Activated CD4-positive, alpha-beta T cell treated with anti-CD3 and anti-CD28 coated beads, Interleukin-2, amount 50 U/mL, for 1 hour (primary cell): ENCODE measurements at places on chromosomes 7 and 10.

- DNase-seq: no peak
Observed at GRCh38 chr7:91165846-91166230, 98.4 kb upstream of the FZD1 start.

GRCh38 chr10:9015005-9015404 lies 960.5 kb downstream of the GATA3 start:
- DNase-seq: no peak

DNA sequence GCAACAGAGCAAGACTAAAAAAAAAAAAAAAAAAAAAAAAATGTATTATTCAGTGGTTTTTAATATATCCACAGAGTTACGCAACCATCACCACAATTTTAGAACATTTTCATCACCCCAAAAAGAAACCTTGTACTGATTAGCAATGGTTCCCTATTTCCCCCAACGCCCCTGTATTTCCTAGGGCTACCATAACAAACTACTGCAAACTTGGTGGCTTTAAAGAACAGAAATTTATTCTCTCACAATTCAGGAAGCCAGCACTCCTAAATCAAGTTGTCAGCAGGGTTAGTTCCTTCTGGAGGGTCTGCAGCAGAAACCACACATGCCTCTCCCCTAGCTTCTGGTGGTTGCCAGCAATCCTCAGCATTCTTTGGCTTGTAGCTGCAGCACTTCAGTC lies 5.9 kb upstream of the NUP42 start:
- no peak for DNase-seq

DNA sequence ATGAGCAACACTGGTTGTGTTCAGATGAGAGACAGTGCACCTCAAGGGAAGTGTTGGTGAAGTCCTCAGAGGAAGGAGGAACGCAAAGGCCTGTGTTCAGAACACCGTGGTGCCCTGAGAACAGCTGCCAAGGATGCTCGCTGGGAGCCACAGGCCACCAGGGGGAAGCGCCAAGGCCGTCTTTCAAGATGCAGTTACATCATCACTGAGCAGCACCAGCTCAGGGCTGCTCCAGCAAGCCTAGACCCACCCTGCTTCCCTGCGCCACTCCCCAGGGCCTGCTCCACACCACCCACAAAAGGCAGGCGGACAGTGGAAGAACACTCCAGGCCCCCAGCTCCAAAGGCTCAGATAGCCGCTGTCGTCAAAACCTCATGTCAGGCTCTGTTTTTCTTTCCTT lies 378.8 kb downstream of the DPP6 start:
- no peak for DNase-seq

DNA sequence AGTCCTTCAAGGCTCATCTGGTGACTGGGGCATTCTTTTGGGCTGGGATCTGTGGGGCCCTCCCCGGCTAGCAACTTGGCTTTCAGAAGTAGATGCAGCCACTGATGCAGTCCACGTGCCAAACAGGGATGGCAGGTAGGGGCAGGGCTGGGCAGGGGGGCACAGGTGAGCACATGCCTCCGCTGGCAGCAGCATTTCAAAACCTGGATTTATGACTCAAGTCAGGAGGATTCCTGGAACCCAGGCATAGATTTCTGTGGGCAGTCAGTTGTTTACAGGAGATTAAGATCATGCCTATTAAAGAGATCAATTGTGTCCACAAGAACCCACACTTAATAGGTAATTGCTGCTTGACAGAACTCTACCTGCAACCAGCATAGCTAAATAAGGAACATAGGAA lies 839 bp upstream of the HABP2 start:
- no peak for DNase-seq

DNA sequence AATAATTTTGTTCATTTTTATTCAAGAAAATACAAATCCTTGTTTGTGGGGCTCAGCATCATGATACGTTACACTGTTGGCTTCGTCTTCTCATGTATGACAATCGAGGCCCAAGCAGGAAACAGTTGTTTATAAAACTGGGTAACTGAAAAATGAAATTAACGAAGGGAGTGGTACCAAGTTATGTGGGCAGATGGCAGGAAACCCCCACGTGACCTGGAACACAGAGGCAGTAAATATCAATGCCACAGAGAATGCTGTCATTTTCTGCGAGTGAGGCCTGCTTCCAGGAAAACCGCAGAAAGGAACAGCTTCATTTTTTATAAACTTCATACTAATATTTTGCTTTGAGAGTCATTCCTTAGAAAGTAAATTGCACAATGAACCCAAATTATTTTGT lies 201.0 kb upstream of the ADARB2 start:
- DNase-seq: peak; percentile 69

- no peak for DNase-seq
Observed at GRCh38 chr7:135326636-135327280, 93.1 kb downstream of the STRA8 start.

DNA sequence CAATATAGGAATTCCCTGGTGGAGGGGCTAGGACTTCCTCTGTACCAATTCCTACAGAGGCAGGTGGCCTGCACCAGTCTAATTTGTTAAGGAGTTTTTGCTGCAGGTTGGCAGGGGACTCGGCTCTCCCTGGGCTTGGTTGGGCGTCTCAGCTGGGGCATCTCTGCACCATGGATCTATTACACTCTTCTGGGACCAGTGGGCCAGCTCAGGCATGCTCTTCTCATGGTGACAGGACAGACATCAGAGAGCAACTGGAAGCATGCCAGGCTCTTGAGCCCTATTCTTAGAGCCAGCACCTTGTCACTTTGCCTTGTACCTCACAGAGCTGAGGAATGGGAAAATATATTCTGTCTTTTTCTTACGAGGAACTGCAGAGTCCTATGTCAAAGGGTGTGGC lies 74.6 kb downstream of the SH2D4B start:
- no peak for DNase-seq

- DNase-seq: peak; percentile 4
Observed at GRCh38 chr10:16521311-16522016, at the start of gene C1QL3. TSS of gene C1QL3 (minus strand) at chr10:16521879. CDS start at chr10:16521065, 814 bp downstream.

GRCh38 chr10:105697290-105697780 lies 1056.2 kb downstream of the SORCS3 start:
- no peak for DNase-seq

- DNase-seq: no peak
Observed at GRCh38 chr7:115099906-115100305, 178.0 kb downstream of the MDFIC start.

GRCh38 chr10:114548662-114549061 lies 109.4 kb downstream of the ABLIM1 start:
- DNase-seq: no peak

GRCh38 chr10:71714031-71714410 lies 5.6 kb downstream of the C10orf105 start:
- no peak for DNase-seq

GRCh38 chr7:80773787-80774508 lies 135.5 kb downstream of the CD36 start:
- DNase-seq: no peak

DNA sequence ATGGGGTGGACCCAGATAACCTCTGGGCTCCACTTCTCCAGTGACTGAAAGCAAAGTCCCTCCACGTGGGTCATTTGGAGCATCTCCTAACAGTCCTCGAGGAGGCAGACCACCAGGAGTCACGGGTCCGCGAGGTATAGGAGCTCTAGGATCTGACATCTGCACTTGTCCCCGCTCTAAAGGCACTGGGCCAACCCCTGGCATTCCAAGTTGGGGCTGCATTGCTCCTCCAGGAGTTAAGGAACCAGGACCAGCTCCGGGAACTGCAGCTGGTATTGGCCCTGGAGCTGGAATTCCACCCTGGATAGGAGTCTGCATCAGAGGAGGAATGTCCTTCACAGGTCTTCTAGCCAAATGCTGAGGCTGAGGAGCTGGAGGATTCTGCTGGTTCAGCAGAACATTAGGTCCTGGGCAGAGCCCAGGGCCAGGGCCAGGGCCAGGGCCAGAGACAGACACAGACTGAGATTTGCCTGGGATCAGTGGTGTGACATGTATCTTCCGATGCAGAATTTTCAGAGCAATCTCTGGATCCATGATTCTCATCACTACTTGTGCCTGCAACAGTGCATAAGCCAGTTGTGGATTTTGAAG lies 827 bp downstream of the CSTF2T start:
- DNase-seq: no peak

- no peak for DNase-seq
Observed at GRCh38 chr10:70074165-70074564, 21.5 kb downstream of the MACROH2A2 start.

- no peak for DNase-seq
Observed at GRCh38 chr7:117769085-117769484, 104.2 kb downstream of the CTTNBP2 start.

GRCh38 chr7:22791204-22792158 lies 31.2 kb downstream of the TOMM7 start:
- no peak for DNase-seq

DNA sequence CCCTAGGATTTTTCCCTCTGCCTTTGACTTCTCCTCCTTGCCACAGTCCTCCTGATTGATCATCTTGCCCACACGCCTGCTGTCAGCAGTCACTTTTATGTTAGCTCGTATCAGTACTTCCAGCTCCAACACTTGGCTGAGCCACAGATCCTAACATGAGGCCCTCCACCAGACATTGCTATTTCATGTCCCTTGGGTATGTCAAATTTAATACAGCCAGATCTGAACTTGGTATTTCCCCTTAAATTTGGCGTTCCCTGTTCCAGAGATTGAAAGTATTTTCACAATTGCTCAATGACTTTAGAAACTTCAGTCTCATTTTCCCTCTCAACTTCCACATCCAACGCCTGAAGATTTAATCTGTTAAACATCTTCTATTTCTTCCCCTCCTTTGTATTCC lies 140.4 kb downstream of the RNLS start:
- no peak for DNase-seq

DNA sequence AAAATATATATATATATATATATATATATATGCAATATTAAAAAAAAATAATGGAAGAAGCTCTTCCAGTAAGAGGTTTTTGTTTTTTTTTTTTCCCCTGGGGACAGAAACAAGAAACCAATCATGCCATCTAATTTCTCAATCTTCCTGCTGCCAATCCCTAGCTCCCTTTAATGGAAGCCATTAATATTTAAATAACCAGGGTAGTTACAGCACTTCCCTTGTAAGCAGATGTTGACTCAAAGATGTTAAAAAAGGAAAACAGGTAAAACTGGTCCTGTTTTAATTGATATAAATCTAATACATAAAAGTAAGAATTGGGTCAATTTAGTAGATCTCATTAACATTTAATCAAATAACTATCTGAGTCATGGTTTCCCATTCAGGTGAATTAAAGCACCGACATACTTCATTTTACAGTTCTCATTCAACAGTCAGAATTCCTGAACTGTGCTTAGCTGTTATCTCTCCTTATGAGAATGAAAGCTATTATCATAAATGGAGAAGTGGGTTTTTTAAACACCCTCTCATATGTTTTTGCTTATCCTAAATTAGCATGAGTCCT lies 22.6 kb downstream of the CPVL start:
- DNase-seq: no peak

- DNase-seq: no peak
Observed at GRCh38 chr7:114548081-114548980, 133.7 kb downstream of the FOXP2 start.

- no peak for DNase-seq
Observed at GRCh38 chr7:117718116-117718835, 155.0 kb downstream of the CTTNBP2 start.

DNA sequence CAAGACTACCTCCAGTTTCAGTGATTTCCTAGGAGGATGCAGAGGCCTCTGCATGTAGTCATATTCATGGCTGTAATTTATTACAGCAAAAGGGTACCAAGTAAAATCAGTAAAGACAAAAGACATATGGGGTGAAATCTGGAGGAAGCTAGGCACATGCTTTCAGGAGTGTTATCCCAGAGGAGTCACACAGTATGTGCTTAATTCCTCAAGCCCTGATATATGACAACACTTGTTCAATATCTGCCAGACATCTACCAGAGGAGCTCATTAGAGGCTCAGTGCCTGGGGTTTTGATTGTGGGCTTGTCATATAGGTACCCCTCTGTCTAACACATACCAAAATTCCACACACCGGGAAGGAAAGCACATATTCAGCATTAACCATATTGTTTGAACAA lies 283.8 kb downstream of the CXCL12 start:
- DNase-seq: no peak

DNA sequence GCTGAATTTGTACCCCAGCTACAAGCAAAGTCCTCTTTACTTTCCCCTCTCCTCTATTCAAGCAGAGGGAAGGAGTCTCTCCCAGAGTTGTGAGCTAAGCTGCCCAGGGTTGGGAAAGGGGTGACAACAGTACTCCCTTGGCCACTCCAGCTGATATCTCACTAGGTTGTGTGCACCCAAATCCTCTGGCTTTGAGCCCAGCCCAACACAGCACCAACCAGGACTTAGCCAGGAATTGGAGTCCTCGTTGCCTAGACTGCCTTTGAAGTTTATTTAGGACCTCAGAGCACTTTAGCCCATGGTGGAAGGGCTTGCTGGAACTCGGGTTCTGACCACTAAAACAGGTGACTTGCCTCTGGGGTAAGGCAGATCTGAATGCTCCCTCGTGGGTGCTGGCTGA lies 35.7 kb upstream of the DYNC1I1 start:
- DNase-seq: no peak

- no peak for DNase-seq
Observed at GRCh38 chr10:86657396-86658011, 3.2 kb downstream of the OPN4 start.

DNA sequence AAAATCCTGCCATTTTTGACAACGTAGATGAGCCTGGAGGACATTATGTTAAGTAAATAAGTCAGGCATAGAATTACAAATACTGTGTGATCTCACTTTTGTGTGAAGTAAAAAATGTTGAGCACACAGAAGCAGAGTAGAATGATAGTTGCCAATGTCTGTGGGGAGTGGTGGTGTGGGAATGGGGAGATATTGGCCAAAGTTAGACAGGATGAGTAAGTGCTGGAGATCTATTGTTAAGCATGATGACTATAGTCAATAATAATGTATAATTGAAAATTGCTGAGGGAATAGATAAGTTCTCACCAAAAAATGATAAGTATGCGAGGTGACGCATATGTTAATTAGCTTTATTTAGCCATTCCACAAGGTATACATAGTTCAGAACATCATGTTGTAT lies 92.0 kb downstream of the GPR85 start:
- no peak for DNase-seq

- DNase-seq: no peak
Observed at GRCh38 chr10:79327090-79327457, 20.2 kb upstream of the PPIF start.

GRCh38 chr7:105346138-105346537 lies 42.6 kb downstream of the SRPK2 start:
- DNase-seq: no peak

DNA sequence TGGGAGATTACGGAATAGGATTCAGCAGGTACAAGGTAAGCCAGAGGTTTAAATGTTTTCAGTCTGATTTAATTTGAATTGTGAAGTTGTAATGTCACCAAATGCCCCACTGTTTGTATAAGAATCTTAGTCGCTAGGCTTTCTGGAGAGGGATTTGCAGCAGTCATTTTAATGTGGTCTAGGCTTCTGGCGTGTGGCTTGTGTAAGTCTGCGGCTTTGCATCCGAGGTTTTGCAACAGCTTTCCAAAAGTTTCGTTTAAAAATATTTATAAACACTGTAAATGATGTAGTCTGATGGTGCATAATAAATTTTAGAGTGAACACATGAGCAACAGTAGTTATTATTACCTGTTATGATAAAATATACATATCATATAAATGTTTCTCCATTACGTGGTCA lies 26.1 kb upstream of the BHLHA15 start:
- no peak for DNase-seq

- DNase-seq: no peak
Observed at GRCh38 chr7:126659124-126659523, 593.6 kb downstream of the GRM8 start.

- no peak for DNase-seq
Observed at GRCh38 chr10:78929541-78929940, 139.2 kb upstream of the ZMIZ1 start.

GRCh38 chr7:112421666-112422486 lies 28.4 kb upstream of the IFRD1 start:
- DNase-seq: no peak
